ENCODE measurements at places on chromosomes 5 and 9.

DNA sequence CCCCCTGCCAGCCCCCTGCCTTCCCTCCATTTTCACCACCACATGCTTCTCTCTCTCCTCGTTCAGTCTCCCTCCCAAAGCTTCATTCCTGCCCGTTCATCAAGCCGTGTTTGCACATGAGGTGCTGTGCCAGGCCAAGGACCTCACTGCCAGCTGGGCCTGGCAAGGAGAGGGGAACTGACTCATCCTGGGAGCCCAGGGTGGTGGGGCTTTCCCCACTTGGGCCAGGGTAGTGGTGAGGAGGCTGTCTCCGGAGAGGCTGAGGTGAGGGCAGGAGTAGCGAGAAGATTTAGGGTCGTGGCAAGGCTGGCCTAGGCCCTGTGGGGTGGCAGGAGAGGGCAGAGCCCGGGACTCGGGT is 30.4 kb upstream of the NOTCH1 start:
- DNase-seq: no peak

DNA sequence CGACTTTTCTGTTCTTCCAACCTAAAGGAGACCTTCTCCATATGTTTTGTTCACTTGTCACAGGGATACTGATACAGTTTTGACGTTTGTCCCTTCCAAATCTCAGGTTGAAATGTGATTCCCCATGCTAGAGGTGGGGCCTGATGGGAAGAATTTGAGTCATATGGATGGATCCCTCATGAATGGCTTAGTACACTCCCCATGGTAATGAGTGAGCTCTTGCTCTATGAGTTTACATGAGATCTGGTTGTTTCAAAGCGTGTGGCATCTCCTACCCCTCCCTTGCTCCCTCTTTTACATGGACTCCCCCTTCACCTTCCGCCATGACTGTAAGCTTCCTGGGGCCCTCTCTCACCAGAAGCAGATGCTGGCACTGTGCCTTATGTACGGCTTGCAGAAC is 6.9 kb downstream of the PIP5K1B start:
- DNase-seq: no peak

DNA sequence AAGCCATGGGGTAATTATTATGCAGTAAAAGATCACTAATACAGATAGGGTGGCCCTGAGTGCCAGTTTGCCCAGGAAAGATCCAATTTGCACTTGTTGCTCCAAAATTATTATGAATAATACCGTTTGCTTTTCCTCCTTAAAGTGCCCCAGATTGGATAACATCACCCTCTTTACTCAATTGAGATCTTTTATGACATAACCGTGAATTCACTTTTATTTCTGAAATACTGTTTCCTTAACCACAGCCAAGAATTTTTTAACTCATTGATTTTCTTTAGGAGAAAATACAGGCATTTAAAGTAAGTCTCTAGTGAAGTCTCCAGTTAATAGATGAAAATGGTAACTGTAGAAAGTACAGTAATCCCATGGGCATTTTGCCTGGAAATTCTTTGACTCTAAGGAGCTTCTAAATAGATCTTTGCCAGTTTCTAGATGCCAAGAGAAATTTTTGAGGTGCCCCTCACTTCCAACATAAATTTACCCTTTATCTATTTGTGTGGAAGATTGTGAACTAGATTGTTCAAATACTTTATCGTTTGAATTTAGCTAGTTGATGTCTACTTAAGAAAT is 99.2 kb downstream of the UHRF2 start:
- DNase-seq: no peak

GRCh38 chr9:115978091-115978490 is 175.5 kb upstream of the PAPPA start:
- DNase-seq: no peak

GRCh38 chr5:13662626-13663025 is 281.9 kb downstream of the DNAH5 start:
- no peak for DNase-seq

- no peak for DNase-seq
Measured at GRCh38 chr5:73605223-73606087, 20.5 kb upstream of the ARHGEF28 start.

DNA sequence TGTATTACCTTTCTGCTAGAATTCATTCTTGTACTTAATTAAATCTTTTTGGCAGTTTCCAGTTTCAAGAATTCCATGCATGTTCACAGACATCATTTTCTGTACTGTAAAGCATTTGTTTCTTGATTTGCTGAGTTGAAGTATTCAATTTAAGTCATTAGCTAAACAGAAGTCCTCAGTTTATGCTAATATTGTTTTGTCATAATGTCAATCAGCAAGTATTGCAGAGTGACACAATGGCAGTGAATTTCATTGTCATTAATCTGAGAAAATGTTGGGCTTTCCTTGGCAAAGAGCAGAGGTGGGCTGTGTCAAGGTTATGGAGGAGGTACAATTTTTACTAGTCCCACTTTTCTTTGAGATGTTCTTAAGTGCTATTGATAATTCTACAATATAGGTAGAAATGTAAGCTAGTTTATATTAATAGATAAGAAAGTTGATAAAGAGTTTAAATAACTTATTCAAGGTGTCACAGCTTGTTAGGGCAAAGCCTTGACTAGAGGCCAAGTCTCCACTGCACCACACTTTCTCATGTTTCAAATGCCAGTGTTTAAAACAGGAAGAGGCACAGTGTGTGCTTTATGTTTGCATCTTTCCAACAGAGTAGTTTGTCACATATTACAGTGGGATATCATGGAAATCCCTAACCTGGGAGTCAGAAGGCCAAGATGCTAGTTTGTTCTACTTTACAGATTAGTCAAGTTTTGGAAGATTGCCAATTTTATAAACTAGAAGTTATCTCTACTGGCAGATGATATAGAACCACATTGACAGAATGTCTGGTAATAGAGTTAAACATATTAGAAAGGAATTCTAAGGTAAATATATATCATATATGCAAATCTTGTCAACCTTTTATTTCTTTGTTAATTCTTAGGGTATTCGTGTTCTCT is 56.3 kb downstream of the SLF1 start:
- DNase-seq: no peak

DNA sequence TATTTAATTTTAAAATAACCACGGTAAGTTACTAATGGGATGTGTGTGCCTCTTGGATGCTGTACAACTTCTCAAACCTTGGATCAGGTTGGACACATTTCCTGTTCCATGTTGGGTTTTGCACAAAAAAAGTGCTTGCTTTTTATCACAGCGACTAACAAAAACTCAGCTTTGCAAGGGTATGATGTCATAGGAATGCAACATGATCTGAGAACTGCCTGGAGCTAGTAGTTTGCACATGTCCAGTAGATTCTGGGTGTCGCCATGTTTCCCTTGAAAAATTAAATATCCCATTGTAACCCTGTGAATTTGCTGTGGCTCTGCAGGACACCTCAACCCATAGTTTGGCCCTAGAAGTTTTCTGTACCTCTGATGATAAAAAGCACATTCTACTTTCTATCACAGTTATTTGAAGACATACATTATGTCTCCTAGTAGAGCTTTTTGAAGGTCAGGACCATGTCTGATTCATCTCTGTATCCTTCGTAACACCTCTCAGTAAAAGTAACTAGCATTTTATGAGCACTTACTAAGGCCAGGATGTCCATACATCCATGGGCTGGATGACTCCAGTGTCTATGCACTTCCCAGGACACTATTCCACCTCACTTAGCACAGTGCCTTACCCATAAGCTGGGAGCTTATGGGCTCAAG is 11.5 kb upstream of the FRMPD1 start:
- DNase-seq: no peak

DNA sequence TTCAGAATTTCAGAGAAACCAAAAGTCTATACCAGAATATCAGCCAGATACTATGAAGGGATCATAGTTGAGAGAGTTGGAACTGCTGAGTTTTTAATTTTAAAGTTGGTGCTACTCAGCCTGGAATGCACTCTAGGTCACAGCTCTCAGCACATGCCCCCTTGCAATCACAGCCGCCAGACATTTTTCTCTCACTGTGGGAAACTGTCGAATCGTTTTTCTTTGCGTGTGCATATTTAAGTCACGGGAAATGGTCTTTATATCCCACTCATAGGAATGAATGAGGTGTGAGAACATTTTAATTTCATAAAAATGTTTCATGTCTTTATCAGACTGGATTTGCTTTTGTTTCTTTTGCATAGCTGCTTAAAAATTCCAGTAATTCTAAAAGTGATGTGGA is 12.2 kb upstream of the SPDL1 start:
- DNase-seq: no peak

Measured in NCI-H510A treated with DMSO at 0.1 percent for 48 hours (cell line).